Activated naive CD8-positive, alpha-beta T cell treated with anti-CD3 and anti-CD28 coated beads, Interleukin-2, amount 50 U/mL, for 24 hours (primary cell): ENCODE measurements at places on chromosomes 5 and 9.

DNA sequence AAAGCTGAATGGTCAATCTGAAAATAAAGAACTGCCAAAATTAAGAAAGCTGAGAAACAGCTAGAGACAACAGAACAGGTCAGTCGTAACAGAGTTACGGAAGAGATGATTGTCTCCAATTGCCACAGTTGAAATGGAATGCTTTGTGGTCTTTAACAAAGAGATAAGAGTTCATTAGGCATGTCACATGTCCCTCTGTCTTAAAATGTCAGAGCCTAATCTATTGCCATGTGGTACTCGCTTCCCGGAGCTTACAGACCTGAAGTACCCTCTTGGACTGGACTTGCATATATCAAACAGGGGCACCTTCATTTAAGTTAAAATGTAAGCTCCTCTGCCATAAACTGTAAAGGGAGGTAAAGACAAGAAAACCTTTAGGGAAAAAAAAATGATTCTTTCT, 19.7 kb downstream of the TTC39B start:
- DNase-seq, result no peak

DNA sequence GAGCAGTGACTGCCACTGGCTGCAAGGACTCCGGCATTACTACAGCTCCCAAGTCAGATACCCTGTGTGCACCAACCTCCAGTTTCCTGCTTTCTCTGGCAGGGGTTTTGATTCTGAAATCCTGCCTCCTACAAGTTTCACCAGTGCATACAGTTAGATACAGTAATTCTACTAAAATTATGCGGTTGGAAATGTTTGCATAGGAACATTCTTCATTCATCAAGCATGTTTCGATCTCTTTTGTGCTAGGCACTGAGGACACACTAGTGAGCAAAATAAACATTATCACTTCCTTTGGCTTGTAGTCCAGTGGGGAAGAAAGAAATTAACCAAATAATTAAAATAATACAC, 152.2 kb downstream of the TMEM167A start:
- no peak for DNase-seq

DNA sequence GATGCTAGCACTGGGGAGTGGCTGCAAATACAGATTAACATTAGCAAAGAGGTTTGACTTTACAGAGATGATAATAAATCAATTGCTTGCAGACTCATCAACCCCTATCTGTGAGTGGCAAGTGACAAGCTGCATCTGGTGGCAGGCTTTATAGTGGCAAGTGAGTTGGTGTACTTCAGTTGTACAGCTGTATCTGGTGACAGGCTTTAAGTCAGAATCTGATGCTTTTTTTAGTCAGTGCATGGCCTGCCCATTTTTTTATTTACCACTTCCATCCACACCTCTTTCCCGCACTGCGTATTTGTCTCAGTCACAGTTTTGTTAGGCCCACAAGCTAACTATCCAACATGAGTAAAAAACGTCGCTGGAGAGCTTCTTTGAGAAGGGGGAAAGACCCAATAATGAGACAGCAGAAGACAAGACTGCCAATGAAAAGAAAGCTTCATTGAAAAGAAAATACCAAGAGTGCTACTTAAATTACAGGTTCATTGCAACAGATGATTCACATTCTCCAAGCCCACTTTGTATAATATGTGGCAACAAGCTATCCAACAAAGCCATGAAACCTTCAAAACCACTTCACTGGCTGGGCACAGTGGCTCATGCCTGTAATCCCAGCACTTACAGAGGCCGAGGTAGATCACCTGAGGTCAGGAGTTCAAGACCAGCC, 23.1 kb downstream of the ANP32B start:
- DNase-seq, result no peak

DNA sequence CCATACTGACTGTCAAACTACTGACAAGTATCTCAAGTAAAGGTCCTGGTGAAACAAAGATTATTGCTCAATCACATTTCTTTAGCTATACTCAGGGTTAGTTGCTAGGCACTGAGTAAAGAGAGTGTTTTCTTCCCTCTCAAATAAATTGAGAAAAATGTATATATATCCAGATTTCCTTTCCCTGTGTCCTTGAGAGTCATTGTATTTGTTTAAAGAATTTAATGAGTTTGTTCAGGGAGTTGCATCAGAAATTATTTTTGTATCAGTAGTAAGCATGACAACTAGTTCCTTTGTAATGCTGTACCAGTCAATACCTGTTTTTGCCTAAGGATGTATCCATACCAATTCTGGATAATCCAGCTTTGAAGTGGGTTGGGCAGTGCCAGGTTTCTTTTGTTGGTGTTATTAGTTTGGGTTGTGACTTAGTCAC, 3.2 kb upstream of the ANKHD1 start:
- no peak for DNase-seq

GRCh38 chr9:131731644-131732043, 8.2 kb downstream of the RAPGEF1 start:
- peak; percentile 37 for DNase-seq

- DNase-seq, result no peak
These were observed 40.5 kb downstream of the ALG2 start for GRCh38 chr9:99181206-99181605.

DNA sequence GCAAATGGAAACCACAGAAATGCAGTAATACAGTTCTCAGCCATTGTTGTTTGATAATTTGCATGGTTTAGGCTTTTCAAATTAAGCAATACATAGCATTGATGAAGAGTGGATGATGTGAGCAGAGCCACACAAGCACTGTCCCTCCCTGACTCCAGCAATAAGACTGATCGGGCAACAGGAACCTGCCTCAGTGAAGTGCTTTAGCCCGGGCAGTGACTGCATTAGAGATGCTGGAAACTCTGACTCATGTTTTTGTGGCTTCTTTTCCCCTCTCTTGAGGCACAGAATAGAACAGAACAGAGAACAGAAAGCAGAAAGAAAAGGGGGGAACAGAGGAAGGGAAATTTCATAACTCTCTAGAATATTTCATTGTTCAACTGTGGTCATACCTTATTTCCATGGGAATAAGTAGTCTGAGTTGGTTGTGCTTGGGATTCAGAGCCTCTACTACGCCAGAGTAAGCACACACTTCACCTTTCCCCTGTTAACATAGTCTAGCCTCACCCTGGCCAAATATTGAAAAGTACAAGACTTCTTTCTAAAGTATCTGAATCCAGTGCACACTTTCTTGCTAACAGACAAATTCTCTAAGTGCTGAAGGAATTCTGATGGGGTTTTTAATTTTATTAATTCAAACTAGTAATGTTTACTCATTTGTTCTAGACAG, 164.8 kb upstream of the VCAN start:
- DNase-seq, result peak; percentile 14

DNA sequence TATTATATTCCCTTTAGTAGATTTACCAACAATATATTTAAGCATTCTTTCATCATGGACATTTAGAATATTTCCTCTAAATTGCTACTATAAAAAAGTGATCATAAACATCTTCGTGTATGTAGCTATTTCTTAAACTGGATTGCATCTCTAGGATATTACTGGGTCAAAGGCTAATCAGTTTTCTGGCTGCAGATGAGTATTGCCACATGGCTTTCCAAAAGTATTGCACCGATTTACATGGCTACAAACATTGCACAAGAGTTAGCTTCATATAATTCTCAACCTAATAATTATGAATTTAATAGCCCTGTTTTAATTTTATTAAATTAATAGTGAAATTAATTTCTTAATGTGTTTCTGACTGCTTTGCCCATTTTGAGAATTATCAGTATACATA, 183.4 kb downstream of the DMRT2 start:
- DNase-seq, result no peak

- no peak for DNase-seq
These were observed 10.7 kb downstream of the SLC25A25 start for GRCh38 chr9:128078504-128079434.

DNA sequence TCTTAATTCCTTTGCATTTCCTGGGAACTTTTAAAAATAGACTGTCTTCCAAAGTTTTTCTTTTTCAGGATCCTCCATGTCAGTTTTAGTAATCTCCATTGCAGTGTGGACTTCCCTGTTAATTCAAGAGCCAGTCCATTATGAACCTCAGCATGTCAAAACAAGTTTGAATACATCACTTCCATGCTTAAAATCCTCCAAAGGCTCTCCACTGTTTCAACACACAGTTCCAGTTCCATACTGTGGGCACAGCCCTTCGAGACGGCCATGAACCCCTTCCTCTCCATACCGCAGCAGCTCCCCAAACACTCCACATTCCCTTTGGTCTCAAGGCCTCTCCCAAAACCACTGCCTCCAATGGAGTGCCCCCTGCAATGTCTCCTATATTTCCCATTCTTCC, 19.5 kb downstream of the LIFR start:
- DNase-seq, result no peak

DNA sequence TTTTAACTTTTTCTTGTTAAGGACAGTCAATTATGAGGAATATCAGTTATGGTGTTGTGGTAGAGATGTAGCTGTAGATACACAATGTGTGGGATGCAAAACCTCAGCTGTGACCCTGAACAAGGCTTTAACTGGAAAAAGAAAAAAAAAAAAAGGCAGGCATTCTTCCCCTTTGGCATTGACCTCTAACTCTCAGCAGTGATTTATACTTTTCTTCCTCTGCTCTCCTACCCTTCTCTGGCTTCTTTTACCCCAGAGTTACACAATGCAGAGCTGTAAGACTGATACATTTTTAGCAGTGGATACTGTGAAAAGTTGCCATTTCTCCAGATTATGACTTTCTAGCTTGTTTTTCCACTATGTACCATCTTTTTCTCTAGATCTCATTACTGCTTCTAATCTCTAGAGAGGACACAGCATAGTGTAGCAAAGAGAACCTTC, 2.0 kb downstream of the CTNNAL1 start:
- no peak for DNase-seq

DNA sequence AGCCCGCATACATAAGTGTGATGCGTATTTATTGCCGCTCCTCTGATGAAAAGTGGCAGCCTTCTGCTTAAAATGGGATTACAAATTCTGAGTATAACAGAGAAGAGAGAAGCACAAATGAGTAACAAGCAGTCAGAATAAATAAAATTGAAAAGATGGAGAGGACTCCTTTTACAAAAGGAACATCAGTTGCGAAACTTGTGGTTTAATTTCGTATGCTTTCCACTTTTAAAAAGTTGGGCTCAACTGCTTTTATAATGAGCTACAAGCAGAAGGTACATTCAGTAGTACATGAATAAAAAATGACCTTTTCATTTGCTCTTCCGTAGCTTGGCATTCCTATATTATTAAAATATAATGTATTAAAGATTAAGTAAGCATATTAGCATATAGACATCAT, 320.0 kb downstream of the FBXL17 start:
- no peak for DNase-seq

DNA sequence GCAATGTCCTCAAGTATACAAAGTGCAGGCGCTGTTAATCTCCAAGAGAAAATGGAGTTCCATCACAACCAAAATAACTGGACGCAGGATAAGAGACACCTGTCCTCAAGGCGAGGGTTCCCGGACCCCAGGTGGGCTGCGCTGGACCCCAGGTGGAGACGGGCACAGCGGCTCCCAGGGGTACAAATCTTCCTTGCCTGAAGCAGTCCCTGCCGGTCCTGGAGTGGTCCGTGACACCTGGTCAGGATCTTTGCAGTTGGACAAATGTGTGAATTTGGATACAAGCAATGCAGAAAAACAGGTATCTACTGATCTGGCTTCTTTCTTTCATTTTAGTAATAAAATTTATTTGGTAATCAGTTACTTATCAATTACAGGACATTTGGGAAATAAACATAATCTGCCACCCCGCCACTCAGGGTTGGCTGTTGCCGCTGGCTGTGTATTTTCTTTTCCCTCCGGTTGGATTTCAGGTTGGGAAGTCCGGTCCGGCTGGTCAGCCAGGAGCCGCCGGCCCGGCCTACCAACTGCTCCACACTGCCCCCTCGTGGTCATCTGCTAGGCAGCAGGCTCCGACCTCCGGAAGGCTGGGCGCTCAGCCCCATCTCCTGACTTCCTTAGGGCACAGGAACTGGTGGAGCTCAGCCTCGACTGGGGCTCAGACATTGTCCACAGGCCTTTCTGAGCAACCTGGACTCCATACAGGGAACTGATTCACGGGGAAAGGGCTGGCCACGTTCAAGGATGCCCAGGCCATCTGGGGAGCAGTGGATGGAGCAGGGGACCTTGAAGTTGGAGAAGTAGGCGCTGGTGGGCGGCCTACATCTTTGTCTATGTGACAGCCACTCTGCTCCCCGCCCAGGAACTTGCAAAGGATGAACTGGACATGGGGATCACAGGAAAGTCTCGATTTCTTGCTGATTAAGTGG, 43.4 kb downstream of the NXNL2 start:
- peak; percentile 82 for DNase-seq

DNA sequence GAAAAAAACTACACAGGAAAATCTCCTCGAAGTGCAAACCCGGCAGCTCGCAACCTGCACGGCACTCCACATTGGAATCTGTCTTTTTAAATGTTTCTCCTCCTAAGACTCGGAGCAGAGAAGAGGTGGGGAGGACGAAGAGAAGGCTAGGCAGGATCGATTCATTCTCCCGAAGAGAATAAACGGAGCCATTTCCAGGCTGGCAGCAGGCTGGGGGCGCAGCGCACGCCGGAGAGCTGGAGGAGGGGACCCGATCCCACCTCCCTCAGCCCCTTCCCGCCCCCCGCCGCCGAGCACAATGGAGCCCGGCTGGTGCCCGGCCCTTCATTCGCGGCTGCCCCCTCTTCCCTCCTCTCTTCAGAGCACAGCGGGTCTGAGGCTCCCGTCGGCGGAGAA, 628 bp downstream of the HOMER1 start:
- DNase-seq, result no peak

DNA sequence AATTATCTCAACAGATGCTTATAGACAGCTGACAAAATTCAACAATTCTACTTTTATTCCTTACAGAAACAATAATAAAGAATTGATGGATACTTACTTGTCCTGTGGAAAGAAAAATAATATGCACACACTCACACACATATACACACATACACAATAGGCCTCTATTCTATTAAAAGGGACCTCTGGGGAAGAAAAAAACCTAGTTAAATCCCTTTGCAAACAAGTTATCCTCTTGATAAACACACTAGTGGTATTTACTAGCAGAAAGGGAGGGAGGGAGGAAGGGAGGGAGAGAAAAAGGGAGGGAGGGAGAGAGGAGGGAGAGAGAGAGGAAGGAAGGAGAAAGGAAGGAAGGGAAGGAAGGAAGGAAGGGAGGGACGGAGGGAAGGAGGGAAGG, 486.4 kb downstream of the HINT1 start:
- DNase-seq, result no peak

DNA sequence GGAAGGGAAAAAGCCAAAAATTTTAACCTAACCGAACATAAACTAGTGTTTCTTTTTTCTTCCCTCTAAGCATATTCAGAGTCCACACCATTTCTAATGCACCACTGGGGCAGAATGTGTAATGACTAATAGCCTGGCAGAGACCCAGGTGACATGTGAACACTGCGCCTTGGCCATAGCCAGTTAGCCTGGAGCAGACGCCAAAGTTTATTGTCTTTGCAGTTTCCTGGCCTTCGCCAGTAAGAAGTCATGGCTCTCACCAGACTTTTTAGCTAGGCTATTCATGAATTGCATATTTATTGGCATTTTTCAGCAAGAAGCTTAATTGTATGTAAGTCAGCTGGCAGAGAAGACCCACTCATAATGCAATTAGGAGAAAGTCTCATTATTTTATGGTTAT, 182.8 kb upstream of the SLC27A6 start:
- DNase-seq, result no peak

- DNase-seq, result peak; percentile 46
These were observed 30.0 kb upstream of the SUSD3 start for GRCh38 chr9:93028448-93029006.
